Astrocyte of the spinal cord (primary cell): ENCODE measurements at places on chromosomes 6 and 20.

DNA sequence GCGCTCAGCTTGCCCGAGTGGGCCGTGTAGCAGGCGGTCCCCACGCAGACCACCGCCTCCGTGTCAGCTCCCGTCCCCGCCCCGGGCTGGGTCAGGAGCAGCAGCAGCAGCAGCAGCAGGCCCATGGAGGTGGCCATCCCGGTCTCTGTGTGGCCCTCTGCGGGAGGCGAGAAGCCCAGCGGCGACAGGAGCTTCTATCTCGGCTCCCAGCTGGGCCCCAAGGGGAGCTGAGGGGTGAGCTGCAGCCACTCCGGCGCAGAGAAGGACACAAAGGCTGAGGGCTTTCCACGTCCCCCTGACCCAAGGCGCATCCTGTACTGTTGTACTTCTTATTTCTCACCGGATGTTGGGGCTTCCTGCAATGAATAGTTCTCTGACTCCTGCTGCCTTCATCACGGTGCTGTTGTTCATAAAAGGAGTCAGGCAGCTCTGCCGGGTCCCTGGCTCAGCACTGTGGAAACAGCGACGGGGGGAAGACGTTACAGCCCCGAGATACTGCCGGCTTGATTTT, at the start of gene CD93:
Gene CD93, minus strand, starts transcription at position 269 of the 511 bp plus-strand sequence. Its CDS starts 132 bp downstream, at position 137.
- peak; percentile 41 for DNase-seq

- no peak for DNase-seq
Observed at GRCh38 chr20:25285091-25285647, 37.3 kb downstream of the PYGB start.

DNA sequence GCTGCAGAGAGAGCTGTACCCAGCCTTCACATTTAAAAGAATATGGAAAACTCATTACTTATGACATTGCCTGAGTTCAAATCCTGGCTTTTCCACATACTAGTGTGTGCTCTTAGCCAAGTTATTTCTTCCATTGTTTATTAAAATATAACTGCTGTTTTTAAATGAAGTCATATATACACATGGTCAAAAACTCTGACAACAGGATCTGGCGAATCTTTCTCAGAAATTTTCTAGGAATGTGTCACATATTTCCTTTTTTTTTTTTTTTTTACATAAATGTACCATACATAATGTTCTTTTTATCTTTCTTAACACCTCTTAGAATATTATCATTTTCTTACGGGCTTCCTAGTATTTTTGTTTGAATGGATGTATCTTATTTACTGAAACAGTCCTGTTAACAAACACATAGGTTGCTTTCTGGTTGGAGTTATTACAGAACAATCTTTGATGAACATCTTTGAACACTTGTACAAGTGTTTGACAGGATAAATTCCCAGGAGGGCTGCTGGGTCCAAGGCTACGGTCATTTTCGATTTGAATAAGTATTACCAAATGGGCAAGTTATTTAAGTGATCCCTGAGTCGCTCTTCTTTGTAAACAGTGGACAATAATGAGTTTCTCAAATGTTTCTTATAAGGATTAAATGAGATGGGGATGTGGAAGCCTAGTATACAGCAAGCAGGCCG, 1.6 kb upstream of the SNX9 start:
- no peak for DNase-seq

- DNase-seq = no peak
Observed at GRCh38 chr6:13427801-13428582, 59.4 kb downstream of the GFOD1 start.

DNA sequence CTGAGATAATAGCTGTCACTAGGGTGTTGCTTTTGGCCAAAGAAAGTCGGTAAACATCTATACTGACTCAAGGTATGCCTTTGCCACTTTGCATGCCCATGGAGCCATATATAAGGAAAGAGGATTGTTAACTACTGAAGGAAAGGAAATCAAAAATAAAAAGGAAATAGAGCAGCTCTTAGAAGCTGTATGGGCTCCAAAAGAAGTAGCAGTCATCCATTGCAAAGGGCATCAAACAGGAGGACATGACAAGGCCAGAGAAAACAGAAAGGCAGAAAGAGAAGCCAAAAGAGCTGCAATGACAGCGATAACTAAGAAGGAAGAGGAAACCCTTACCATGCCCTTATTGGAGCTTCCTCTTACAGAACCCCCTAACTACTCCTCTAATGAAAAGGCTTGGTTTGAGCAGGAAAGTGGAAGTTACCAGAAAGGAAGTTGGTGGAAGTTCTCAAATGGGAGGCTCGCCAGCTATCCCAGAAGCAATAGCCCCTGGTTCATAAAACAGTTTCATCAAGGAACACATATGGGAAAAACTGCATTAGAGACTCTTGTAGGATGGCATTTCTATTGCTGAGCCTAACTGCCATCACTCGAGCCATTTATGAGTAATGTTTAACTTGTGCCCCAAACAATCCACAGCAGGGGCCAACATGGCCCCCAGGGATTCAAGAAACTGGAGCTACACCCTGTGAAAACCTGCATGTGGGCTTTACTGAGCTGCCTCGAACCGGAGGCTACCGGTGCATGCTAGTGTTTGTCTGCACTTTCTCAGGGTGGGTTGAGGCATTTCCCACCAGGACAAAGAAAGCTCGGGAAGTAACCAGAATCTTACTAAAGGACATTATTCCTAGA, 7.0 kb downstream of the IL22RA2 start:
- no peak for DNase-seq
